GM04503 (cell line): ENCODE measurements at places on chromosomes 1 and 21.
A peak's percentile ranks its signal among the peaks of the same experiment; 100 is the strongest.

- no peak for DNase-seq
Measured at GRCh38 chr1:92808381-92808780, 23.5 kb upstream of the RPL5 start.

- DNase-seq: no peak
Measured at GRCh38 chr1:171084091-171084490, 6.6 kb upstream of the FMO3 start.

DNA sequence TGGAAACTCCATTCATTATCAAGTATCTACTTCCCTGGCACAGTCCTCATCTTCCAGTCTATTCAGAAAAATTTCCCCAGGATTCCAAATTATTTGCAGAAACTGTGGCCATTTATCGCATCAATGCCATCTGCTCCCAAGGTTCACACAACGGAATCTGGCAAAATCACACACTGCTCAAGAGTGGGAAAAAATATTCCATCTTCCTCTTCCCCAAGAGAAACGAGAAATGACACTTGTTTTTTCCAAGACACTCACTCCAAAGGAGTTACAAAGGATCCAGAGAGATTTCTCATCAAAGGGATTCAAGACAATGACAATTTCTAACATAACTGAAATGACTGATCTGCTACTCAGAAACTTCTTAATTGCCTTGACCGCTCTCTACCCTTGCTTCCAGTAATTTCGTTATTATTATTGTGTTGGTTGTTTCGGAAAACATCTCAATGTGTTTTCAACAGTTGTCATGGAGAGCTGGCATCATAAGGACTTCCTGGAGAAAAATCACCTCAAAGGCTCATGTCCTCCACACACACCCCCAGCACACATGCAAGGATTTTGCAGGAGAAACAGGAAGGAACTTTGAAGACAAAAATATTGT, 128.0 kb downstream of the PSMG1 start:
- DNase-seq: peak; percentile 53

DNA sequence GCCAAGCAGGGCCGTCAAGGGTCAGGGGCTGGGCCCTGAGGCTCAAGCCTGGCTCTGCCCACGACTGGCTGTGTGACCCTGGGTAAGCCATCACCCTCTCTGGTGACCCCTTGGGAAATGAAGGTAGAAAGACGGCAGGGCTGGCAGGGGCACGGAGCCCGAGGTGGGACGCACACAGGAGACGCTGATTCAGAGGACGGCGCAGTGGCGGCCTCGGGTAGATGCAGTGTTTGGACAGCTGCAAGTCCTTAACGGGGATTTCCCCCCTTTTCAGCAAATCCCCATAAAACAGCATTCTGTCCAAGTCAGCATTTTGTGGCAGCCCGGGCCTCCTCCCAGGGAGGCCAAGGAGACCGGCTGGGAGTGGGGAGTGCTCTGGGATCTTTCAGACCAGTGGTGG, 16.7 kb downstream of the COL8A2 start:
- DNase-seq: no peak

- DNase-seq: no peak
Measured at GRCh38 chr21:22536509-22536908, 1538.3 kb downstream of the NCAM2 start.

DNA sequence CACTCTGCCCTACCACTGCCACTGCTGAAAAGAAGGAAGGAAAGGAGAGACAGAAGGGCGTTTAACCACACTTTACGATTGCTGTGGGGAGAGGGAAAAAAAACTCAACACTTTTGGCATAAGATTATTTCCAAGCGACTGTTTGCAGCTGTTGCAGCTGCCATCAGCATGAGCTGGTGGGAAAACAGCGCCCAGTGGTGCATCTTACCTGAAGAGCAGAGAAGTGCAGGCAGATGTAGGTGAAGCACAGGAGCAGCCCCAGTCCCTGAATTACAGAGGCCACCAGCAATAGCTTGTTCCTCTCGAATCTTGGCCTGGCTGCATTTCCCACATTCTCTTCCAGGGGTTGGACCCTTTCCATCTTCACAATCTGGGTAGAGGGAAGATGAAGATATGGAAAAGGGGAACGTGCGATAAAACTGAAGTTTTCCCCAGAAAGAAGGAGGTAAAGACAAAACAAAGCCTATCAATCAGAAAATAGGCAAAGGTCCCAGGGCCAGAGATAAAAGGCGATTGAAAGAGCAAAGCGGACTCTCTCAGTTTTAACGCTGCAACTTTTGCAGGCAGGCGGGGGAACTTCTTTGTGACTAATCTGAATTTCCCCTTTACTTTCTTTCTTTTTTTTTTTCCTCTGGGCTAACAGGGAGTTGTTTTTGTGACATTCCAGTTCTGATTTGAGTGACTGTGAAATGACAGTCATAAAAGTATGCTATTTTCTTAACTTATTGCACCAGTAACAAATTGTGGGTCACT, at the start of gene TNFSF4:
Gene TNFSF4, minus strand, starts transcription at position 516 of the 753 bp plus-strand sequence. Its CDS starts 155 bp downstream, at position 361.
- no peak for DNase-seq

DNA sequence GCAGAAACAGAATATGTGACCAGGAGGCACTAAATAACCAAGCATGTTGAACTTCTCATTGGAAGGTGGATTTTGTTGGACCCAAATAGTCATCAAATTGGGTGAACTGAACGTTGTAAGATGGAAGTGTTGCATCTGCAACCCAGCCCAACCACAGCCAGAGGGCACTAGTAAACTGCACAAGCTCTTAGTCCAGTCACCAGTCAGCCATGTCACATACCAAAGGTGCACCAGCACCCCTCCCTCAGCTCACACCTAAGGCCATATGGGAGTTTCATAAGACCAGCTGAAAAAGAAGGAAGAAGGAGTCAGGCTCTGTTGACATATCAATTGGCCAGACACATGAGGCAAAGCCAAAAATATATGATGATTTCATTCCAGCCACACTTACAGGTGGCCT, 481.7 kb upstream of the NR5A2 start:
- DNase-seq: no peak

DNA sequence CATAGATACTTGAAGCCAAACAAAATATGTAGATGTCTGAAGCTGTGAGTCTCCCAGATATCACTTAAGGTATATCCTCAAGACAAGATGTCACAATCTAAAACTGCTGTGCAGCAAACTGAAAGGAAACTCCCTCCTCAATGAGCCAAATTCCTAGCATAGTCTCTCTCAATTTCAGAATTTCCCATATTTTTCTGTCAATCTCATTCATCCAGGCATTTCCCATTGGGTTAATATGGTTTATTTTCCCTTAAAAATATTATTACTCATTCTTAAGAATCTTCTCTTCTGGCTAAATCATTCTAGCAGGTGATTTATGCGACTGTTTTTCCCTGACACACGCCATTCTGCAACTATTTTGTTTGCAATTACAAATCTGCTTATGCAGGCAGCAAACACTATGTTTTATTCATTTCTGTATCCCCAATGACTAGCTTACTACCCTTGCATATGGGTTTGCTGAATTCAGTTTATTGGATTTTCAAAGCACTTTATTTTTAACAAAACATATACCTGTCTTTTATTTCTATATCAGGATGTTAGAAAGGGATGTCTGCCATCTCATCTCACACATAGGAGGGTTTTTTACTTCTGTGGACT, 69.9 kb downstream of the TNFSF4 start:
- no peak for DNase-seq

DNA sequence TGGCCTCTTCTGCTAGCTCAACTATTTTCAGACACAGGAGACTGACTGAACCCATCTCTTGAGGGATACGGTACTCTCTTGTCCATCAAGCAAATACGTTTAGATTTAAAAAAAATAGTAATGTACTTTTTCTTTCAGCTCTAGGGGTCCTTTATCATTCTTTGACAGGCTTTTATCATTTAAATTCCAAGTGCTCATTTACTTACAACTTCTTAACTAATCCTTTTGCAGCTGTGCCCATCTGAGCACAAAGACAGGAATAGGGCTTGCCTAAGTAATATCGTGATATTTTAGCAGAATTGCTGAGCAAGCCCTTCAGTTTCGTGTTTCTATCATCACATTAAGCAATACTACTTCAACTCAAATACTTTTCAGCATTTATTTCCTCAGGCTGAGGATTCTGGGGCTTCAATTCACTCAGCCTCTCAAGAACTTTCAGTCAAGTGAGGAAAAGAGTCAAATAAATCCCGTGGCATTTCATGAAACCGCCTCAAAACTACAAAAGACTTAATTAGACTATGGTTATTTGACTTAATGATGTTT, 317.6 kb downstream of the BACH1 start:
- DNase-seq: no peak

DNA sequence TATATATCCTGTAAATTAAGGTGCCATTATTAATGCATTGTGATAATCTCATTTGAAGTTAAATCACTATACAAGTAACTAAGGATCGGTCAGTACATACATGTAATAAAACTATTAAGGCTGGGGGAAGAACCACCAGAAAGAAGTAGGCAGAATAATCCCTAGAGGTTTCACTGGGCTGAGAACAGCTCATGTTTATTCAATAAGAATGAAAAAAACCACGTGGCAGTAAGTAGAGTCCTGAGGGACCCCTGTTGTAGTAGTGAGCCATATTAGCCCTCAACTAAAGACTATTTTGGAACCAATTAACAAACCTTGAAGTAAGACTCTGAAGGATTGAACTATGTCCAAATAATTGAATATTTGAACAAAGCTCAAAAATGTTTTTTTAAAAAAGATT, 46.9 kb upstream of the ADAM30 start:
- no peak for DNase-seq

DNA sequence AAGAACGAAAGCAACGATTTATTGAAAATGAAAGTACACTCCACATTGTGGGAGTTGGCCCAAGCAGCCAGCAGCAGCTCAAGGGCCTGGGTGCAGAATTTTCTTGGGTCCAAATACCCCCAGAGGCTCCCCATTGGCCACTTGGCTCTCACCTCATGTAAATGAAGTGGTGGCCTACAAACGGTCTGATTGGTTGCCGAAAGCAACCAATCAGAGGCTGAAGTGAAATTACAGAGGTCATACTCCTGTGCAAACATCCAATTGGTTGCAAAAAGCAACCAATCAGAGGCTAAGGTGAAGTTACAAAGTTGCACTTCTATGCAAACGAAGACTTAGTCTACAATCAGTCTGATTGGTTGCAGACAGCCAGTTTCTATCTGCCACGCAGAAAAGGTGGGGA, 31.9 kb downstream of the FAM163A start:
- no peak for DNase-seq

DNA sequence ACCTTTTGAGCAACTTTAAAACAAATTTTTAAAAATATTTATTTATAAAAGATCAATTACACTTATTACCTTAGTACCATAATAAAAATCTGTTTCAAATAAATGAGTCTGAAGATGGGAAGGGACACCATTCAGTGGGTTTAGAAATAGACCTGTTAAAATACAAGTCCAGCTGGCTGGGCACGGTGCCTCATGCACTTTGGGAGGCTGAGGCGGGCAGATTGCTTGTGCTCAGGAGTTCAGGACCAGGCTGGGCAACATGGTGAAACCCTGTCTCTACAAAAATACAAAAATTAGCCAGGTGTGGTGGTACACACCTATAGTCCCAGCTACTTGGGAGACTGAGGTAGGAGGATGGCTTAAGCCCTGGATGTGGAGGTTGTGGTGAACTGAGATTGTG, 57.0 kb downstream of the ITSN1 start:
- DNase-seq: no peak

DNA sequence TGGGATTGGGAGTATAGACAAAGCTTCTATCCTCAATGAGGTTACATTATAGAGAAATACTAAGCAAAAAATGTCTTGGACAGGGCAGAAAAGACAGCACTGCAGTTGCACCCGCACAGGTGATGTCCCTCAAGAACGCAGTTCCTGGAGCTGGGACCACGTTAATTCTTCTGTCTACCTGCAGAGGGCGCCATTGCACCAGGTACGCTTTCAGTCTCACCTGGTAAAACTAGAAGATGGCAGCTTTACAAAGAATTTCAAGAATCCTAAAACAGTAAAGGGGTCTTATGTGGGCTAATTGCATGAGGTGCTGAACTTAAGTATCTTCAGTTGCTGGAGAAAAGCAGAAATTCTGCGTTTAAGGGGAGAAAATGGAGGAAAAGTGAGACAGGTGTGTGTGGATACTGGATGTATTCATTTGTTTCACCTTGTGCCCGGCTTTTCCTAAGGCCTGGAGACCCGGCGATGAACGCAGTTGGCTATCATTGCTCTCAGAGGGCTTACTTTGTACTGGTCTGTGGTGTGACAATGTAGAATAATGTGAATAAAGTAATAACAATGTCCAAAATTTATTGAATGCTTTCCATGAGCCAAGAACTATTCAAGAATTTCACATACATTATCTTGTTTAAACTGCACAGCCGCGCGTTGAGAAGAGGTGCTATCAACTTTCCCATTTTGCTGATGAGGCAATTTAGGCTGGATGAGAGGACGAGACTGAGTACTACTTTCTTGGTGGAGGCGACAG, 276.3 kb upstream of the GREM2 start:
- DNase-seq: no peak

DNA sequence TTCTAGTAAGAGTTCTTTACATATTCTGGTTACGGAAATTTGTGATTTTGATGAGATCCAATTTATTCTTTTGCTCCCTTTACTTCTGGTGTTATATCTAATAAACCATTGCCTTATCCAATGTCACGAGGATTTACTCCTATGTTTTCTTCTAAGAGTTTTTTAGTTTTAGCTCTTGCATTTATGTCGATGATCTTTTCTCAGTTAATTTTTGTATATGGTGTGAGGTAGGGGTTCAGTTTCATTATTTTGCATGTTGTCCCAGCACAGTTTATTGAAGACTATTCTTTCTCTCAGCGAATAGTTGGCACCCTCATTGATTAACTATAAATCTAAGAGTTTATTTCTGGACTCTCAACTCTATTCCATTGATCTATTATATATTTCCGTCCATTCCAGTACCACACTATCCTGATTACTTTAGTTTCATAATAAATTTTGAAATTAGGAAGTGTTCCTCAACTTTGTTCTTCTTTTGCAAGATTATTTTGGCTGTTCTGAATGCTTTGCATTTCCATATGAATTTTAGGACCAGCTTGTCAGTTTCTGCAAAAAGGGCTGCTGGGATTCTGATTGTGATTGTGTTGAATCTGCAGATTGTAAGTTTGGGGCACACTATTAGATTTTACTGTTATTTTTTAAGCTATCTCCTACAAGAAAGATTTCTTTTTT, 4.0 kb downstream of the KDM1A start:
- no peak for DNase-seq

DNA sequence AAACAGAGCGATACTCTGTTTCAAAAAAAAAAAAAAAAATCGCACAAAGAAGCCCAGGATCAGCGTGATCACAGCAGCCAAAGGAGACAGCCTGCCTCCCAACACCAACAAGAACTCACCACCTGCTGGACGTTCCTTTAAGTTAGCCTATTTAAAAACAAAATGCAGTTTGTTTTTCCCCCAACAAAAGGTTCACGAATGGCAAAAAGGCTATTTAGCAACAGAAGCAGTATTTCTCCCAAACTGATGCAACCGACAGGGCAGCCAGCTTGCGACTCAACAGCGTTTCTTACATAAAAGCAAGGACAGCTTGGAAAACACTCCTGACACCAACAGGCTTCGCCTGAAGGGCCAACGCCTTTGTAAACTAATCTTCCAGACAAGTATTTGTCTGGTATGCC, 6.8 kb downstream of the SSU72 start:
- no peak for DNase-seq

GRCh38 chr1:42931108-42931539, 27.5 kb downstream of the SLC2A1 start:
- DNase-seq: no peak
